NCI-H524 treated with DMSO at 0.1 percent for 48 hours (cell line): ENCODE measurements at places on chromosomes 12 and 14.

GRCh38 chr12:53414756-53415417 lies 8.8 kb upstream of the AMHR2 start:
- no peak for DNase-seq

DNA sequence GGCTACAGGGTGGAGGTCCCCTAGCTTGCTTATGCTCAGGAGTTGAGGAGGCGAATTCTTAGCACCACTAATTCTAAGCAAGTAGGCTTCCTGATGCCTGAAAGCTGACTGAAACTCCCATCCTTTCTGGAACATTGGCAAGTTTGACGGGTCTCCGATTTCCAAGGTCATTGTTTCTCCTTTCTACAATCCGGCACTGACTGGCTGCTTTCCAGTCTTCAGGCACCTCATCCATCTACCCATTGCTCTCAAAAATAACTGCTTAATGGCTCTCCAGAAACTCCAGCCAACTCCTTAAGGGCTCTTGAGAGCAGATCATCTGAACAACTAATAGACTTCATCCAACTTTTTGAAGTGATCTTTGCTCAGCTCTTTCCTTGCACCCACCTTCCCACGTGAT lies 13.3 kb downstream of the REM2 start:
- no peak for DNase-seq

GRCh38 chr12:127928615-127929571 lies 338.1 kb upstream of the TMEM132C start:
- DNase-seq: no peak

DNA sequence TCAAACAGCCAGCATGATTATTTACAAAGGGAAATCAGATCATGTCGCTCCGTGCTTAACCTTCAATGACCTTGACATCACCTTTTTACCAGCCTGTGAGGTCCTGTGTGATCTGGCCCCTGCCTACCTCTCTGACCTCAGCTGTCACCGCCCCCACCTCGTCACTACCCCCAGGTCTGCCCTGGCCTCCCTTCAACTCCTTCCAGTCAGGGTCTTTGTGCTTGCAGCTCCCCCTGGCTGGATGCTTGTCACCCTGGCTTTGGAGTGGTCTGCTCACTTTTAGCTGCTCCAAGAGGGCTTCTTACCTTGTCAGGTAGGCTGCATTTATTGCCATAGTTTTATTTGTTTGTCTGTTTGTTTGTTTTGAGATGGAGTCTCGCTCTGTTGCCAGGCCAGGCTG lies 8.2 kb upstream of the MAX start:
- no peak for DNase-seq
